ENCODE measurements at places on chromosomes 6 and 20.

GRCh38 chr20:57809661-57810172 lies 99.9 kb upstream of the PMEPA1 start:
- H3K27ac ChIP-seq = no peak overlapping the region
- no peaks in the 10 kb centered on the region for H3K4me1 ChIP-seq
- H3K27me3 ChIP-seq = no peaks in the 10 kb centered on the region
- no peaks in the 10 kb centered on the region for H3K36me3 ChIP-seq

DNA sequence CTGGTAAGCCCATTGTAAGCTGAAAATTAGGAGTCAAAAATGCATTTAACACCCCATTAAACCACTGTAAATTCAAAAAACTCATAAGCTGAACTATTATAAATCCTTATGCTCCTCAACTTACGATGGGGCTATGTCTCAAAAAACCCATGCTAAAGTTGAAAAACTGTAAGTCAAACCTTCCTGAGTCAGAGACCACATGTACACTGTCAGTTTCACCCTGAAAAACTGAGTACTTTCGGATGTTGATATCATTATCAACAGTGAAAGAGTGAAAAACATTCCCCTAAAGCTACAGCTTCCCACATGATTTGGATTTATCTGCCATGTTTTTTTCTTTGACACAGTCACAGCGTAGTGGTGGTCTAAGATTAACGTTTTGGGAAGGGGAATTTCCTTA lies 14.2 kb downstream of the RAB23 start:
- H3K27ac ChIP-seq = no peak overlapping the region
- H3K4me3 ChIP-seq = no peak overlapping the region
- H3K4me1 ChIP-seq = no peaks in the 10 kb centered on the region
- DNase-seq = no peak
- no peaks in the 10 kb centered on the region for H3K27me3 ChIP-seq
- no peaks in the 10 kb centered on the region for H3K36me3 ChIP-seq

DNA sequence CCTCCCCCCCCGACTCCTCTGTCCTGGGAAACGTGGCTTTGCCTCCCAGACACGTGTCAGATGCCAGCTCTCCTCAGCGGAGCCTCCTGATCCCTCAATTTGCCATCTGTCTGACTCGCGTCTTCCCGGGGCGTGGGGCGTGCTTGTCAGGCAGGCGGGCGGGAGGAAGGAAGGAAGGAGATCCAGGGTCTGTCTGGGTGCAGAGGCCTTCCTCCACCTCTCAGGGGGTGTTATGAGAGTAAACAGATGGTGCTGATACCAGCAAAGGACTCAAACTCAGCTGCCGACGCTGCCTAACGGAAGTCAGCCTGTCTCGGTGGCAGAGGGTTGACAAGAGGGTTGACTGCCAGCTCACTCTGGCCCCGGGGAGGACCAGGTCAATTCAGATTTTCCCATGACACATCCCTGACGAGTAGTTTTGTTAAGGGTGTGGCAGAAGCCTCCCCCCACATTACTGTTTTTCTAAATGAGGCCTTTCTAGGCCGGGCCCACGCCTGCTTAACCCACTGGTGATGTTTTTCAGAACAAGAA lies 17.0 kb downstream of the UQCC2 start:
- H3K36me3 ChIP-seq = peaks cover 39% of the 10 kb centered on the region
- no peak overlapping the region for H3K27ac ChIP-seq
- DNase-seq = peak; percentile 62
- no peaks in the 10 kb centered on the region for H3K27me3 ChIP-seq
- peaks cover 67% of the 10 kb centered on the region for H3K4me1 ChIP-seq

DNA sequence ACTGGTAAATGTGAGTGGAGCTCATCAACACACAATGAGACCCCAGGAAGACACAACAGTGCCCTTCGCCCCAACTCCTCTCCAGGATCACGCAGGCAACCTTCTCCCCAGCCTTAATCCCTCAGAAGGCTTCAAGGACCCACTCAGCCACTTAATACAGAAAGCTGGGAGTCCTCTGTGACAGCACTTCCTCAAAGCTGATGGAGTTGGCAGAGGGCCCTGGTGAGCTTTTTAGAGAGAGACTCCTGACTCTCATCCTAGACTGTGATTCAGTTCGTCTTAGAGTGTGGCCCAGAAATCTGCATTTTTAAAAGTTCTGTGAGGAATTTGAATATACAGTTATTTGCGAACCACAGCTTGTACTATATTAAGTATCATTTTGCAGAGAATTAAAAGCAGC lies 187.7 kb downstream of the UST start:
- H3K4me3 ChIP-seq = no peak overlapping the region
- no peaks in the 10 kb centered on the region for H3K27me3 ChIP-seq
- H3K4me1 ChIP-seq = no peaks in the 10 kb centered on the region
- DNase-seq = no peak
- H3K36me3 ChIP-seq = no peaks in the 10 kb centered on the region

- no peak for DNase-seq
- H3K4me3 ChIP-seq = no peak overlapping the region
- H3K27ac ChIP-seq = no peak overlapping the region
Observed at GRCh38 chr20:25478889-25479568, 71.6 kb downstream of the GINS1 start.

GRCh38 chr6:64988148-64988547 lies 718.9 kb downstream of the EYS start:
- no peak overlapping the region for H3K27ac ChIP-seq
- DNase-seq = no peak
- no peaks in the 10 kb centered on the region for H3K27me3 ChIP-seq
- no peaks in the 10 kb centered on the region for H3K4me1 ChIP-seq
- no peaks in the 10 kb centered on the region for H3K36me3 ChIP-seq
- no peak overlapping the region for H3K4me3 ChIP-seq
